ENCODE measurements at places on chromosomes 1 and 21.

DNA sequence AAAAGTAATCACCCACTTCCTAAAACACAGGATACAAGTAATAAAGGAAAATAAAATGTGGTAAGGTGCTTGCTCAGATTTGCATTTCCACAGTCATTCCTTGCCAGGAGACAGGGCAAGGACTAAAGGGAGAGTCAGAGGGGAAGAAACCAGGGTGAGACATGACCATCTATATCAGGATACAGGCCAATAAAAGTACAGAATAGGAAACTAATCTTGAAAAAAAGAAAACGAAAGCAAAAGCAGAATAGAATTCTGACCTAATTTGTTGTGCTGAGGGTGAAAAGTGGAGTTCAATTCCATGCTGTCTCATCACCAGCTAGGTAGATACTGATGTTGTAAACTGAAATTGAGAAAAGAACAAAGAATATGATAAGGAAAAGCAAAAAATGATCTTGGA lies 27.3 kb downstream of the JMJD4 start:
- no peak for DNase-seq

GRCh38 chr1:228884615-228885566 lies 149.6 kb downstream of the RHOU start:
- DNase-seq, result no peak

DNA sequence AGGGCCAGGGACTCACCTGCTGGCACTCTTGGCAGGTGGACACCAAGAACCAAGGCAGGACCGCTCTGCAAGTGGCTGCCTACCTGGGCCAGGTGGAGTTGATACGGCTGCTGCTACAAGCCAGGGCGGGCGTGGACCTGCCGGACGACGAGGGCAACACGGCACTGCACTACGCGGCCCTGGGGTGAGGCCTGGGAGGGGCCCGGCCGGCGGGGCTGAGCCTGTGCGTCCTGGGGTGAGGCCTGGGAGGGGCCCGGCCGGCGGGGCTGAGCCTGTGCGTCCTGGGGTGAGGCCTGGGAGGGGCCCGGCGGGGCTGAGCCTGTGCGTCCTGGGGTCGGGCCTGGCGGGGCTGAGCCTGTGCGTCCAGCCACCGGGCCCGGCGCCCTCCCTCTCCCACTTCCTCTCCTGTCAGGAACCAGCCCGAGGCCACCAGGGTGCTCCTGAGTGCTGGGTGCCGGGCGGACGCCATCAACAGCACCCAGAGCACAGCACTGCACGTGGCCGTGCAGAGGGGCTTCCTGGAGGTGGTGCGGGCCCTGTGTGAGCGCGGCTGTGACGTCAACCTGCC lies 4.6 kb upstream of the MMP23B start:
- DNase-seq, result no peak

DNA sequence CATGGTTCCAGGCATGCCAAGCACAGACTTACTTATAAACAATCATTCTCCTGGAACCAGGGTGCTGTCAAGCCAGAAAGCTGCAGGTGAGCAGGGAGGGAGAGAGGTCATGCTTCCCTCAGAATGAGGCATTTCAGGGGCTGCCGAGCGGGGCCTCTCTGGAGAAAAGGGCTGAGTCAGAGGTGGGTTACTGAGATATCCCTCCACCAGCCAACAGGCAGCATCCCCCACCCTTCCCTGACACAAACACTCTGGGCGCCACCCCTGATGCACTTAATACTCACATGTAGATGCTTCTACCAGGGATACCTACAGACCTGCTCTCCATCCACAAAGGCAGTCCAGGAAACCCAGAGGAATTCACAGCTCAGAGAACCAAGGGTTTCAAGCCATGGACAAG lies 13.1 kb downstream of the STK40 start:
- no peak for DNase-seq

DNA sequence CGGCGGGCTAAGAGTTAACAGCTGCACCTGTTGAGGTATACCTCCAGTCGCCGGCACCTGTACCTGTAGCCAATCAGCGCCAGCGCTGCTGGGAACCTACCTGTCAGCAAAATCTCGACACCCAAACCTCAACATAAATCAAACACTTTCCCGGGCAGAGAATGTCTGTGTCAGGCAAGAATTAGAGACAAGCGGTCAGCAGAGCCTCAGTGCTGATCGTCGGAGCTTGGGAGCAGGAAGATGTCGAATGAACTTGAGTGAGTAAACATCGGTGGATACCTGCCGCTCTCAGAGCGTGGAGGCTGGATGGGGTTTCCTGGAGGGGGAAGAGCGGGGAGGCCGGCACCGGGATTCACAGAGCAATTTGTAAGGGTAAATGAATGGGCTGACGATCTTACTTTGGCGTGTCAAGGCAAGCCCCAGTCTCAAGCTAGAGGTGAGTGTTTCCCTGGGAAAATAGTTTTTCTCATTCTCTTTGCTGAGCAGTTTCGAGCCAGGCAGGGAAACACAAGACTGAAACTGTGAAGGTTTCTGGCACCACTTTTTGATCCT lies at the start of gene GRHL3:
TSS of gene GRHL3 (plus strand) at position 46 of the 552 bp plus-strand sequence. CDS start at position 241, 195 bp downstream.
- DNase-seq, result no peak

GRCh38 chr21:39663066-39663465 lies 50.3 kb downstream of the B3GALT5 start:
- no peak for DNase-seq

DNA sequence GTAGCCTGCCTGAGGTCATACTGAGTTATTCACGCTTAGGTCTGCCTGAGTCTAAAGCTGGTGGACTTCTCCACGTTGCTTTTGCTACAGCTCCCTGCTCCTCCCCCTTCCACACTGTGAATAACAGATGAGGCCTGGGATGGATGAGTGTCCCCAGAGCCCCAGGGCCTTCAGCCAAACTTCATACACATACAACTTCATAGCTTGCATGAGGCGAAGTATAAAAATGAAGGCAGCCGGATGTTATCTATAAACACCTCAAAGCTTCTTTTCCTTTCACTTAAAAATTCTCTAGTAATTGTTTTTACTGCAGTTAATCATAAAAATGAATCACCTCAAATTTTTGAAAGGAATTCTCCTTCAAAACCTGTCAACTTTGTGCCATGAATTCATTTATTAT lies 70.2 kb downstream of the DAB1 start:
- DNase-seq, result no peak

- DNase-seq, result no peak
Observed at GRCh38 chr1:226949401-226949800, 9.3 kb downstream of the COQ8A start.

GRCh38 chr1:39859859-39860812 lies 23.2 kb downstream of the TRIT1 start:
- DNase-seq, result no peak

- DNase-seq, result no peak
Observed at GRCh38 chr1:39409055-39409816, 82.2 kb upstream of the BMP8A start.
